Ovary (tissue), 10 donors: ENCODE measurements at places on chromosomes 4 and X. TPM values are rescaled to one million over a fixed set of nuclear protein-coding genes. Genes with fewer than 3 reads are reported as not detected.

Gene HEPH
- 19.0 TPM for polyA plus RNA-seq

Gene AR
- 7.5 TPM for polyA plus RNA-seq

Gene HERC6
- polyA plus RNA-seq = 24.5 TPM

Gene GPR50
- not detected for polyA plus RNA-seq

Gene SCD5
- 174 TPM for polyA plus RNA-seq

Gene BEX4
- 124 TPM for polyA plus RNA-seq

Gene HTRA3
- 122 TPM for polyA plus RNA-seq

Gene TMEM154
- polyA plus RNA-seq = 0.11 TPM

Gene NAT8L
- 0.80 TPM for polyA plus RNA-seq

Gene IL2RG
- polyA plus RNA-seq = 1.2 TPM

Gene RELL1
- 7.4 TPM for polyA plus RNA-seq

Gene TMPRSS11D
- not detected for polyA plus RNA-seq

Gene LNX1
- polyA plus RNA-seq = 2.2 TPM

Gene MAGEH1
- polyA plus RNA-seq = 38.7 TPM
